Hepatocyte (in vitro differentiated cells): ENCODE measurements at places on chromosomes 5 and 9. TPM values are rescaled to one million over a fixed set of nuclear protein-coding genes. Genes with fewer than 3 reads are reported as not detected.

KIAA1958 gene
- polyA plus RNA-seq: 3.5 and 5.2 TPM in 2 replicates

CFAP157 gene
- polyA plus RNA-seq: 0.15 and 0.51 TPM in 2 replicates

CAMSAP1 gene
- polyA plus RNA-seq: 5.0 and 7.7 TPM in 2 replicates

SLC45A2 gene
- 0.97 and 1.8 TPM in 2 replicates for polyA plus RNA-seq

PDZD2 gene
- polyA plus RNA-seq: 1.7 and 1.8 TPM in 2 replicates

SLC23A1 gene
- polyA plus RNA-seq: 3.0 and 3.3 TPM in 2 replicates

NRG2 gene
- polyA plus RNA-seq: 1.5 and 1.8 TPM in 2 replicates

IL13 gene
- not detected in 2 replicates for polyA plus RNA-seq

GLDC gene
- polyA plus RNA-seq: 9.7 and 15.6 TPM in 2 replicates

UGT3A1 gene
- polyA plus RNA-seq: 27.9 and 29.2 TPM in 2 replicates

GRCh38 chr5:154403776-154404387 is 41.9 kb upstream of the SAP30L start:
- no peak for DNase-seq

- no peak for DNase-seq
Measured at GRCh38 chr5:78273436-78273835, 21.1 kb downstream of the AP3B1 start.

DNA sequence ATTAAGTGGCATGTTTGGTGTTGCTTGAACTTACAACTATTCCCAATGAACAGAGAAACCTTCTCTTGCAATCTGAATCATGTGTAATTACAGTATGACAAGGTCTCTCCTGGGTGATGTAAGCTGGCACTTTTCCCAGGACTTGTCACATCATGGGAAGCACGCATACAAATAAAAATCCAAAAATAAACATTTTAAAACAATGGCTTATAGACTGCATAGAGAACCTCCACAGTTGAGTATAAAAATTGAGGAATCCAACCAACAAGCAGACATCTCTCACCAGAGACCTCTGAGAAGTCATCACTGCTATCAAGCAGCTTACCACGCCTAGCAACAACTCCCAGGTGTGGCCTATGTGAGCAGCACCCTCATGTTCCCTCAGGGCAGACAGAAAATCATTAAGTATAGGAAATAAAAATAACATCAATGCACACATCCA is 3.9 kb downstream of the MLLT3 start:
- peak; percentile 20 for DNase-seq

DNA sequence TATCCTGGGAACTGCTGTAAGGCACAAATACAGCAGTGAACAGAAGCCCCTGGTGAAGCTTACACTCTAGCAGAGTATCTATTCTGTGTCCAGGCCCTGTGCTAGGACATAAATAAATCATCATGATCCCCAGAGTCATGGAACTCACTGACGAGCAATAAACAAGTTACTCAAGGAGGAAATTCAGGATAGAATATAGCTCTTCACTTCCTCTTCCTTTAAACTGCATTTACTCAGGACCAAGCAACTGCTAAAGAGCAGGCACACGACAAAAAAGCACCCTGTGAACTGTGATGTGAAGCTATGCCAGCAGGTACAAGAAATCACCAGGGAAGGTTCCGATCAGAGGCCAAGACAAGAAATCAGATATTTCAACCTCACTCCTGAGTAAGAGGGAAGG is 47.8 kb upstream of the NR5A1 start:
- no peak for DNase-seq

DNA sequence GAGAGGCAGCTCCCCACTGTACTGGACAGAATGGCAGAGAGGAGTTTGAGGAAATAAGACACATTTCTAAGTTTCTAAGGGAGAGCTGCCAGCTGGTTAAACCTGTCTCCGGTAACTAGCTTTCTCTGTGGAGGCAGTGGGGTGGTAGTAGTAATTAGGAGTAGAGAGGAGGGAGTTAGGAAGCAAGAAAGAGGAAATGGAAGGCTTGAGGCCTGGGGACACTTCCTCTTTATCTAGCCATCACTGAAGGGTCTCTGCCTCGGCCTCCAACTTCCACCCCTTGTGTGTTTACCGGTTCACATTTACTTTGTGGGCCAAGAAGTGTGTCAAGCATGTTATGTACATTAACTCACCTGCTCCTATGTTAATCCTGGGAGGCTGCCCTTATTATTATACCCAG is 462.2 kb upstream of the DMAC1 start:
- DNase-seq: no peak

DNA sequence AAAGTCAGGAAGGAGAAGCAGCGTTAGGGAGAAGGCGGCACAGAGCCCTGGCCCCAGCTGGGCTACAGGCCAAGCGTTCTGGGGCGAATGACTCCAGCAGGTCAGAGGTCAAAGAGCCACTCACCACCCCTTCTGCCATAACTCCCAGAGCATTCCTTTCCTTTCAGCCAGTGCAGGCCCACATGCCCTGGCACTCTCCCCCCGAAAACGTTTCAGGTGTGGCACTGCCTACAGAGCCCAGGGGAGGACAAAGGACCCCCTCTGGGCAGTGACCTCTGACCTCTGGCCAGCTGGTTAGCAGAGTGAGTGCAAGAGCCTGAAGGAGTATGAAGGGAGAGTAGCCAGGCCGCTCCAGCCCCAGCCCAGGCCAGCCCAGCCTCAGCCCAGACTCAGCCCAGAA is 4.9 kb downstream of the ABCA2 start:
- DNase-seq: no peak

GRCh38 chr9:35938474-35939356 is 19.2 kb downstream of the OR2S2 start:
- no peak for DNase-seq

GRCh38 chr5:137836298-137836697 is 31.4 kb upstream of the MYOT start:
- DNase-seq: no peak

- DNase-seq: no peak
Measured at GRCh38 chr9:86485359-86485758, 131.1 kb upstream of the TUT7 start.

GRCh38 chr9:69719983-69720382 is 39.8 kb downstream of the PTAR1 start:
- DNase-seq: no peak

DNA sequence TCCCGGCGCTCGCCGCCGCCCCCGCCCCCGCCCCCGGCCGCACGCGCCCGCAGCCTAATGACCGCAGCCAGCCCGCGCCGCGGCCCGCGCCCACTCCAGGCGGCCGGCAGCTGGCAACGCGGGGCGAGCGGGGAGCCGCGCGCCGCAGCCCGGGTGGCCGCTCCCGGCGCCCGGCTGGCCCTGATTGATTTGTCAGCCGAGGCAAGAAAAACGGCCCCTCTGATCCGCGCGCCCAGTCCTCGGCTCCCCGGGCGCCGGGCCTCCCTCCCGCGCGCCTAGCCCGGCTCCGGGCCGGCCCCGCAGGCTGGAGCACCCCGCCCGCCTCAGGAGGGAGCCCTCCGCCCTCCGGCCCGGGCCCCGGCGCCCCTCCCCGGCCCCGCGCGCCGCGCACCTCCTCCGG is 11.9 kb upstream of the LHX2 start:
- DNase-seq: no peak

- DNase-seq: no peak
Measured at GRCh38 chr5:2194236-2194555, 311.5 kb upstream of the IRX4 start.

- DNase-seq: peak; percentile 34
Measured at GRCh38 chr9:114591291-114591787, 3.8 kb downstream of the ATP6V1G1 start.

DNA sequence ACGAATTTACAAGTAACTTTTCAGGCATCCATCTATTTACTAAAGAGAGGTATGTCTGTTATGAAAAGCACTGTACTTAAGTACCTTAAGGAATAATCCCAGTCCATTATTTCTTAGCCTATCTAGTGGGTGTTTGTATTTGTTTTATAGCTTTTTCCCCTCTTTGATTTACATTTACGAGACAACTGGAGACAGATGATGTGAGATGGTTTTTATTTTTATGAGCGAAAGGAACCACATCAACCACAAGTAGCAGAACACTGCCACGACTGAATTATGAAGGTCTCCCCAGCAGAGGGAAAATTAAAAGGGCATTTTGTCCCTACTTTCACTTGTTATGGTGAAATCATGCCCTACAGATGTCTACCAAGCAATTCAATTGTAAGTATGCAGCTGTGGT is 357.8 kb downstream of the NFIB start:
- DNase-seq: no peak

DNA sequence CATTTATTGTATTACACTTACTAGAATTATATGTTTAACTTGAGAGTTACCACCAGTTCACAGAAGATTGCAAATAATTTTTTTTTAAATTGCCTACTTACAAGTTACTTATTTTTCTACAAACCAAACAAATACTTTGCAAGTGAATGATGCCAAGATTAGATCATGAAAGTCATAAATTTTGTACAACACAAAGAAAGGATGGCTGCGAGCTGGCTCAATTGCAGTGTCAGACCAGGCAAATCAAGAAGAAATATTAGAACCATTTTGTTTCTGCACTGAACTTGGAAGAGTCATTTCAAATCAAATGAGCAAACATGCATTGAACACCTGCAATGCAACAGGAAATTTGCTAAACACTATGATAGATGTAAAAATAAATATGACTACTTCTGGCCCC is 97.3 kb downstream of the PLCXD3 start:
- DNase-seq: no peak

DNA sequence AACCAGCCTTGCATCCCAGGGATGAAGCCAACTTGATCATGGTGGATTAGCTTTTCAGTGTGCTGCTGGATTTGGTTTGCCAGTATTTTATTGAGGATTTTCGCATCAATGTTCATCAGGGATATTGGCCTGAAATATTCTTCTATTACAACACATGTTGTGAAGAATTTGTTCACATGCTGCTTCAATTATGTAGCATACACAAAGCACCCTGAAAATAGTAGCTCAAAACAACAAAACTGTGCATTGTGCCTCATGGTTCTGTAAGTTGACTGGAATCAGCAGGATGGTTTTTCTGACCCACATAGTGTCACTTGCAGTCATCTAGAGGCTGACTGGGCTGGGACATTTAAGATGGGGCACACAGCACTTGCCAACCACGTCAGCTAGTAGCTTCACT is 193.9 kb downstream of the SYK start:
- DNase-seq: no peak

DNA sequence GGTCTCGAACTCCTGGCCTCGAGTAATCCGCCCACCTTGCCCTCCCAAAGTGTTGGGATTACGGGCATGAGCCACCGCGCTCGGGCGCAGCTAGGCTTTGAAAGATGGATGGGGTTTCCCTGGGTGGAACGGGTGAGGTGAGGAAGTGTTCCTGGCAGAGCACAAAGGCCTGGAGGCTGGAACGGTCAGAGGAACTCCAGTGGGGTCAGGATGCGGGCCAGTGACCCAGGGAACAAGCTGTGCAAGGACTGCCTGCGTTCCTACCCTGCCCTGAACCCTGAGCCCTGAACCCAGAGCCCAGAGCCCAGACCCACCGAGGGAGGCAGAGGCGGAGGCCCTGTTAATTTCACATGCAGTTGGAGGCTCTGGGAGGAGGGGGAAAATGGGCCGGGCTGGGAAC is 23.4 kb downstream of the NCS1 start:
- no peak for DNase-seq

DNA sequence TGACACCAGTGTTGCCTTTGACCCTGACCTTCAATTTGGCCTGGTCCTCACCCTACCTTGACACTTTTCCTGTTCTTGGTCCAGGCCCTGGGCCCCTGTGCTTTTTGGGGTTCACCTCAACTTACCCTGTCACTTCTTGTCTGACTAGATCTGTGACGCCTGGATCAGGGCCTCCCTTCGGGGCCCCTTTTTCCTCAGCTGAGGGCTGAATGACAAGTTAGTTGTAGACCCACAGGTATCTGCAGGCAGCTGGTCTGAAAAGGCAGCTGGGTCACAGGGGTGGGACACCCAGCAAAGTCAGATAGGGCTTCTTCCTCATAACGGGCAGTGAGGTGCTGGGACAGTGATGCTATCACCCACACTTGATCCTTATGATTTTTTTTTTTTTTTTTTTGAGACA is 10.0 kb upstream of the MYORG start:
- no peak for DNase-seq

DNA sequence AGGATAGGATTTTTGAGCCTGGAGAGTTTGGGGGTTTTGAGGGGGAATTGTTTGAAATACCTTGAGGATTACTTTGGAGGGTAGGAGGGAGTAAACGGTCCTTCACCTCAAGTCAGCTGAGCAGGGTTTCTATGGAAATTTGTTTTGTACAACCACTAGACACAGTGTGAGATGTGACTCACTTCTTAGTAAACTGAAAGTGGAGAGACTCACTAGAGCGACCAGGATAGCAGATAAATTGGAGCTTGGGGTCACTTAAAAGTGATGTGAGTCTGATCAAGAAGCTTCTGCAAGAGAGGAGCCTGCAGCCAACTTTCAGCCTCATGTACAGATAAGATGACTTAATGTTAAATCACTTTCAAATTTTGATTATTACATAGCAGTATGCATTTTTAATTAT is 1945.9 kb upstream of the NUDT12 start:
- peak; percentile 5 for DNase-seq
